ENCODE measurements at places on chromosomes 13 and 19.

GRCh38 chr13:52850396-52851136 is 2.1 kb upstream of the PCDH8 start:
- H3K27ac ChIP-seq, result no peak overlapping the region
- no peak for DNase-seq
- peak overlapping the region; percentile 51 for H3K4me3 ChIP-seq
- H3K4me1 ChIP-seq, result peaks cover 23% of the 10 kb centered on the region

DNA sequence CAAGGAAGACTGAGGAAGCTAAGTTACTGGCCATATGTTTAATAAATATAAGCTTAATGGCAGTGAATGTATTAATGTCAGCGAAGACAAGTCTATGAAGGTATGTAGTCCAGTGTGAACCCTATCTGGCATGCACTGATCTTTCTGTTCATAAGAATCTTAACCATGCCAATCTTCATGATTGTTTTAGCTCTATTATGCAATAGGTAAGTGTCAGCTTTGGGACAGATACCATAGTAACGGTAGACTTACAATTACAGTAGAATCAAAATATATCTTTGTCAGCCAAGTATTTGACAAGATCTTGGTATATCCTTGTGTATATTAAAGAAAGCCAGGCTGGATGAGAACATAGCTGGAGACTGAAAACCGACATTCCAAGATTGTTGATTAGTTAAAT is 428.5 kb downstream of the SPRY2 start:
- DNase-seq, result no peak
- H3K27ac ChIP-seq, result no peak overlapping the region
- H3K36me3 ChIP-seq, result no peaks in the 10 kb centered on the region
- H3K4me3 ChIP-seq, result no peak overlapping the region
- H3K27me3 ChIP-seq, result no peaks in the 10 kb centered on the region

GRCh38 chr19:11273296-11273695 is 11.0 kb upstream of the DOCK6 start:
- no peak overlapping the region for H3K4me3 ChIP-seq
- H3K4me1 ChIP-seq, result no peaks in the 10 kb centered on the region
- no peak overlapping the region for H3K27ac ChIP-seq
- H3K36me3 ChIP-seq, result no peaks in the 10 kb centered on the region
- no peak for DNase-seq

DNA sequence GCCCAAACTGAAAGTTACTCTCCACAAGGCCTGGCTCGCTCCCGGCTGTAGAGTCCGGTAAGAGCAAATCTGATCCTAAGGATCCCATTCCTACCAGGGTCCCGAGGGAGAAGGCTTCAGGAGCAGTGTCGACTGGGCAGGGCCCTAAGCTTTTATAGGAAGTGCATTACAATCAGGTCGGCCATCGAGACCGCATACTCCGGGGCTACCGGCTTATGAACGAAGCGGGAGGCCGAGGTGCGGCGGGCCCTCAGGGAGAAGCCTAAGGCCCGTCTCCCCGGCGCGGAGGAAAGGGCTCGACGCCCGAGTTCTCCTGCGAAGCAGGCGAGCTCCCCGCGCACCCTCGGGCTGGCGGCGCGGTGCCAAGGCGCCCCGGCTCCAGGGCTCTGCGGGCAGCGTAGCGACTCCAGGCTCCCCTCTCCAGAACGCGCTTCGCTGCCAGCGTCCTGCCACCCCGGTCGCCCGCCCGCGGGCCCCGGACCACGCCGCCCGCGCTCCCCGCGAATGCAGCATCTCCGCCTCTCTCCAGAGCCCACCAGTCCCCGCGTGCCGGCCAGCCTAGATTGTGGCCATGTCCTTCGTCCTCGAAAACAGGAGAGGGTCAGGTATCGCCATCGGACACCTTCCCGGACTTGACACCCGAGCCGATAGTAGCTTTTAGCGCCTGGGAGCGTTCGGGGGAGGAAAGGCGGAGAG is 1.4 kb downstream of the EFNB2 start:
- H3K27ac ChIP-seq, result no peak overlapping the region
- peaks cover 54% of the 10 kb centered on the region for H3K27me3 ChIP-seq
- DNase-seq, result no peak
- peaks cover 6% of the 10 kb centered on the region for H3K36me3 ChIP-seq
- peaks cover 19% of the 10 kb centered on the region for H3K4me1 ChIP-seq

DNA sequence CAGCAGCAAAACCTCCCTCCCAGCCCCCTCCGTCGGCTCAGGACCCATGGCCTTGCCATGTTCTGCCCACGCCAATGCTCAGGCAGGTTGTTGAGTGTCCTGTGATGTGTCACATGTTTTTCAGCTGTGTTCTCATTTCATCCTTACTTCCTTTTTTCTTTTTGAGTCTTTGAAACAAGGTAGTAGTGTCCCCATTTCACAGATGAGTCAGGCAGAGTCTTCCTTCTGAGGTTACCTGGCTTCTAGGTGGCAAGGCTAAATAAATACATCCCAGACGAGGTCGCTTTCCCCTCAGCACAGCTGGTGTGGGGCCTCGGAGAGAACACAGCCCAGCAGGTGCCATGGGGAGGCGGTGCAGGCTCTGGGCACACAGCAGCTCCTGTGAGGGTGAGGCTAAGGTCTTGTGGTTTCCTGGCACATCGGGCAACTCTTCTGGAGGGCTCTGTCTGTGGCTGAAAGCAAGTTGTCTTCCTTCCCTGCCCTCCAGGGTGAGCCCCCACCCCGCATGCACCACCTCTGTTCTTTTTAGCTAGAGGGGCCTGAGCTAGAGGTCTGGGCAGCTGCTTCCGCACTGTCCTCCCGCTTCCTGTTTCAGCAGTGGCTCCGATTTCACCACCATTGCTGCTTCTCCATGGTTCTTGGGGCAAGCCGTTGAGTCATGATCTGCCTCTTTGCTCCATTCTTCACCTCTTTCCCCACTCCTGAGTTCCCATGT is 15.1 kb downstream of the PRAM1 start:
- peak overlapping the region; percentile 62 for H3K4me3 ChIP-seq
- no peaks in the 10 kb centered on the region for H3K27me3 ChIP-seq
- H3K4me1 ChIP-seq, result peaks cover 37% of the 10 kb centered on the region
- peak; percentile 46 for DNase-seq
- H3K36me3 ChIP-seq, result peaks cover 73% of the 10 kb centered on the region
- H3K27ac ChIP-seq, result peak overlapping the region; percentile 81

GRCh38 chr13:66313413-66313812 is 916.7 kb downstream of the PCDH9 start:
- no peaks in the 10 kb centered on the region for H3K36me3 ChIP-seq
- no peak for DNase-seq
- no peaks in the 10 kb centered on the region for H3K27me3 ChIP-seq
- no peaks in the 10 kb centered on the region for H3K4me1 ChIP-seq
- H3K4me3 ChIP-seq, result no peak overlapping the region

DNA sequence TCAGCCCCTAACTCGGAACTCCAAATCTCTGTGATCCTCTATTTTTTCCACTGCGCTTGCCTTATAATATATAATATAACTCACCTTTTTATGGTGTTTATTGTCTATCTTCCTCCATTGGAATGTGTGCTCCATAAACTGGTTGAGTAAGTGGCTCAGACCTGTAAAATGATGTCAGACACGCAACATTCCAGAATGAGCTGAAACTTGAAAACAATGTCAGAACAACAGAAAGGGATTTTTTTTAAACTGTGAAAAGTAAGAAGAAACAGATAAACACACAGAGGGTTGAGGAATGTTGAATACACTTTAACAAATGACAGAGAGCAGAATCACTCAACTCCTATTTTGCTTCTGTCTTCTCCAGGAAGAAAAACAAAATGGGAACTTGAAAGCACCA is 19.1 kb upstream of the FAM216B start:
- no peak overlapping the region for H3K27ac ChIP-seq
- peaks cover 11% of the 10 kb centered on the region for H3K27me3 ChIP-seq
- H3K4me3 ChIP-seq, result no peak overlapping the region
- H3K4me1 ChIP-seq, result no peaks in the 10 kb centered on the region
- H3K36me3 ChIP-seq, result no peaks in the 10 kb centered on the region
